ENCODE measurements at places on chromosomes 11 and 22. TPM values are rescaled to one million over a fixed set of nuclear protein-coding genes. Genes with fewer than 3 reads are reported as not detected.

DNA sequence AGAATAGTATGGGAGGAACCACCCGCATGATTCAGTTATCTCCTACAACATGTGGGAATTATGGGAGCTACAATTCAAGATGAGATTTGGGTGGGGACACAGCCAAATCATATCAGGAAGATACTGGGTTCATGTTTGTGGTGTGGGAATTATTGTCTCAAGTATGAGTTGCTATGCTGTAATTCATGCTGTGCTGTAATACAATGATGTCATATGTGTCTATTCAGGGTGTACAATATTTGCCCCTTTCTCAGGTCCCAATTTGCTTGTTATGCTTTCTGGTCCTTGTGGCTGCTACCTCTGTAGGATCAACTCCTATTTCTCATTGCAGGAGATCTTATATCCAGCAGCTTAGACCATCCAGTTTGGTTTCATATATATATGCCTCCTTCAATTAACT, 52.2 kb upstream of the ARHGAP20 start:
- DNase-seq = no peak

- no peak for DNase-seq
Measured at GRCh38 chr22:48340727-48341709, 1486.7 kb downstream of the BRD1 start.

The PATE2 gene
- not detected for total RNA-seq

DNA sequence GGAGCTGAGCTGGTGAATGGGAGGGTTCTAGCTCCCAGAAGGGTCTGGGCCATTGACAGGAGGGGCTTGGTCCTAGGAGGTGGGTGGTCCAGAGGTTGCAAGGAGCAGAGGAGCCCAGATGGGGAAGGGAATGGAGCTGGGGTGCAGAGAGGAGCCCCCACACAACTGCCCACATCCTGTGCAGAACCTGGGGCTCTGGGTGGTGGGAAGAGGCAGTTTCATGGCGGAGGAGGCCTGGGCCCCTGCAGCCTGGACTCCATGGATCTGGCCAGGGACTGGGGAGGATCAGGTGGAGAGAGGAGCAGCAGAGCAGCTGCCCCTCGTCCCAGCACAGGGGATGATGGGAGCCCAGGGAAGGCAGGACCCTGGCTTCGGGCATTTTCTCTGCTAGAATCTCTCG, 963 bp upstream of the ADORA2A start:
- no peak for DNase-seq

The ELMOD1 gene
- 0.34 TPM for total RNA-seq

The MEN1 gene
- total RNA-seq = 26.0 TPM

The MMP13 gene
- 3.9 TPM for total RNA-seq

DNA sequence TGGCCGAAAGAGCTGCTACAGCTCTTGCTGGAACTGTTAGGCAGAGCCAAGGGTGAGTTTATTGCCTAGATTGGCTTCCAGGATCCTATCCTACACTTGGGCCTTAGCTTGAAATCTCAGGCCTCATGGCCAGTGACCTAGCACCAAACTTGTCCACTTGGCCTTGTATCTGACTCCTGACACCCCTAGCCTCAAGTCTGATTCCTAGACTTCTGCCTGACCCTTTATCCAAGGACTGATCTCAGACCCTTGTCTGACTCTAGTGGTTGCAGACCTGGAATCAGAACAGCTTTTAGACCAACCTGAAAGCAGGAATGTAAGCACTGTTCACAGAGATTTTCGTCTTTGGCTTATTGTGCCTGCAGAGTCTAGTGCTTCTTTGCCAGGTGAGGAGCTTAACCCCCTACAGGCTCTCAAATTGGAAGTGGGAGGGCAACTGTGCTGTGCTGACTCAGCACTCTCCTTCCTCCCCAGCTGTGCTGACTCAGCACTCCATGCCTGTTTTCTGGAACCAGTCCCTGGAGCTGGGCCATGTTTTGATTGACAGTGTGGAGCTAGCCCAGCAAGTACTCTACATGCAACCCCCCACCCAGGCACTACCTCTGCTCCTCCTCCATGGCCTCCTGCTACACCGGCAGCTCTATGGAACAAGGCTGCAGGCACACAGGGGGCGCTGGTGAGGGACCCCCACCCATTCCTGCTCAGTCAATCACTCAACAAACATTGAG, 35.1 kb downstream of the RRP8 start:
- peak; percentile 58 for DNase-seq

DNA sequence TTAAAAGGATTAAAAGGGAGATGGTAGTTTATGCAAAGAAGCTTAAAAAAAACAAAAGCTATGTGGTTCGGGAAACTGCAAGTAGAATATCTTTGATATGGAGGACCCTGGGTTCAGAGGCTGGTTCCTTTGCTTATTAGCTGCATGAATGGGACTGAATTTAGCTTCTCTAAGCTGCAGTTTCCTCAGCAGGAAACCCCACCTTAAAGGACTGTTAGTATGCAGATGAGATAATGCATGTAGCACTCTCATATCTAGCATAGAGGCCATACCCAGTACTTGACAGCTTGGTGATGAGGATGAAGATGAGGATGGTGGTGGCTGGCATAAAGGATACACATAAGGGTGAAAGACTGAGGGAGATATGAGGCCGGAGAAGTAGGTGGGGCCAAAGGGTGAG, 134.6 kb downstream of the RRAS2 start:
- DNase-seq = no peak

DNA sequence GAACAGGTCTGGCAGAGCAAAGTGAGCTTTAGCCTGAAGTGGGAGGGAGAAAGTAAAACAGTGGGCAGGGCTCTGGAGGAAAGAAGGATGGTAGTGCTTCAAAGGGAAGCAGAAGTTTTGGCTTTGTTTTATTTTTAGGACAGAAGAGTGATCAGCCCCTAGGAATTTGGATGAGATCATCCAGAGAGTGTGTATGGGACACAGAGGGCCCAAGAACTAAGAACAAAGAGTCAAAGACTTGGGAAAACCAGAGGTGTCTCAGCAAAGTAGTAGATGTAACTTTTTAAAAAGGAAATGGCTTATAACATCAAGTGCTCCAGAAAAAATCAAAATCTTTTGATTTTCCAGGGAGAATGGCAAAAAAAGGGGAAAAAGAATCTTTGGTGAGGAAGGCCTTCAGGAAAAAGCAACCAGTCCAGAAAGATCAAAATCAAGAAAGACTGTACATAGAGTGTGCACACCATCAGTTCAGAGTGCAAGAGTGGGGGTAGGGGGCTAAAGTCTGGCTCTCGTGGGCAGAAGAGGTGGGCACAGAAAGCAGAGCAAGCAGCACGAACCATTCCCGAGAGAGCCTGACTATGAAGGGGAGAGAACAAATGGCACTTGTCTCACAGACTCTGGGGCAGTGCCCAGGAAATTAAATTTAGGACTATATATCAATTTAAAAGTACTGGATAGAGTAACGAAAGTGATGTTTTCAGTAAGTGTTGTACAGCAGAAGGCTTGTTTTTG, 30.0 kb downstream of the MAPK1 start:
- peak; percentile 94 for DNase-seq

DNA sequence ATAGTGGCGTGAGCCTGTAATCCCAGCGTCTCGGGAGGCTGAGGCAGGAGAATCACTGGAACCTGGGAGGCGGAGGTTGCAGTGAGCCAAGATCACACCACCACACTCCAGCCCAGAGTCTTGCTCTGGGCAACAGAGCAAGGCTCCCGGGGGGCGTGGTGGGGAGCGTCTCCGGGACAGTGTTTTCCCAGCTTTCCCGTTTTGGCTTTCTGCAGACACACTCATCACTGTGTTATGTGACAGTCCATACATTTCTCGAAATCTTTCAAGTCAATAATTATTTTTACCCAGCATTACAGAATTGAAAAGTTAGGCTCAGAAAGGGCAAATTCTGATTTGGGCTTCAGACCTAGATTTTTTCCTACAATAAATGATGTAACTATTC, 31.7 kb downstream of the NEAT1 start:
- peak; percentile 54 for DNase-seq

GRCh38 chr11:15525582-15525981, 410.9 kb downstream of the INSC start:
- no peak for DNase-seq

The PRR33 gene
- total RNA-seq = not detected

DNA sequence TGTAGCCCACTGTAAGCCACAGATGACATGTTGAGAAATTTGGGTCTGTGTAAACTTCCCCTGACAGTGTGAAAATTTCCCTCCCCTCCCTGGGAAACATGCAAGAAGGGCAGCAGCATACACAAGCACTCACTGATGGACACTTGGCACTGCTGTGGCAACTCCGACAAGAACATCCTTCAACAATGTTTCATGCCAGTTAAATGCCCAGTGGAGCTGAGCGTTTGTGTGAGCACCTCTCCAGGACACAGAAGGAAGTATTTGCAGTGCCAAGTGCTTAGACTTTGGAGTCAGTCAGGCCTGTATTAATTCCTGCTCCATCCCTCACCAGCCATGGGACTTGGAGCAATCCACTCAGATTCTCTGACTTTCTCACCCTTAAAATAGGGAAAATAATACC, 17.7 kb downstream of the C11orf87 start:
- DNase-seq = no peak

- peak; percentile 79 for DNase-seq
Measured at GRCh38 chr22:40238425-40239344, 61.0 kb downstream of the TNRC6B start.

The PHLDA2 gene
- 78.8 TPM for total RNA-seq

The OR52D1 gene
- total RNA-seq = not detected

DNA sequence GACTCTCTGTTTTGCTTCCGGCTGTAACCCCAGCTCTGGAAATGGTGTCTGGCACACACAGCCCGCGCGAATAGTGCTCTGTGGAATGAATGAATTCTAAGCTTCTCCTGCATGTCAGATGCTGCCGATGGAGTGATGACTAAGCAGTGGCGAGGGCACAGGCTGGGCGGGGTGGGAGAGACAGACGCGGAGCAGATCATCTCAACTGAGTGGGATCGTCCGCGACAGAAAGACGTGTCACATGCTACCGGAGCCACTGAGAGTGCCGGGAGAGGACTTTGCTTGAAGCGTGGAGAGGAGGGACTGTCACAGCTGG, 334.5 kb downstream of the CTTN start:
- no peak for DNase-seq

The HMOX1 gene
- 17.0 TPM for total RNA-seq

GRCh38 chr11:12086271-12087074, 23.9 kb upstream of the MICAL2 start:
- peak; percentile 98 for DNase-seq

DNA sequence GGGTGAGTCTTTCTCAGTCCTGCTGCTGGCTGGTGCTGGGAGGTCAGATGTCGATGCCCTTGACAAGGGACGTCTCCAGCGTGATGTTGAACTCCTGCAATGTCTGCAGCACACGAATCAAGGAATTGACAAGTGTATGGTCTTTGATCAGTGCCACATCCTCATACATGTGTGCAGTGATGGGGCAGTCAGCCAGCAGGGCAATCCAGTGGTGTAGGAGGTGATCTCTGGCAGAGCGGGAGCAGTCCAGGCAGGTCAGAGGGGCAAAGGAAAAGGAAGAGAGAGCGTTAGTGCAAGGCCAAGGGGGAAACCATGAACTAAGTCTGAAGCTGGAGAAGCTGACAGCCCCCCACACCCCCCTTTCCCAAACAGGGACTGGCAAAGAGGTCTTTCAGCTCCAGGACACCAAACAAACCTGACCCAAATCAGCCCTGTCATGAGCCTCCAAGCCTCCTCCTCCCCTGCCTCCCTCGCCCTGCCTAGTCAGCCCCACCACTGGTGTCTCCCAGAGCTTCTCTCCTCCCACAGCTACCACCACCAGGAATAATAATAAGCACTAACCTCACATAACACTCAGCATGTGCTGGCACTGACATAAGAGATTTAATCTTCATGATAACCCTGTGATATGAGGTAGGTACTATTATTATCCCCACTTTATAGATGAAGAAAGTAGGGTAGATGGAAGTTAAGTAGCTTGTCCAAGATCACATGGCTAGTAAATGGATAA, 48.4 kb upstream of the SCUBE2 start:
- no peak for DNase-seq

DNA sequence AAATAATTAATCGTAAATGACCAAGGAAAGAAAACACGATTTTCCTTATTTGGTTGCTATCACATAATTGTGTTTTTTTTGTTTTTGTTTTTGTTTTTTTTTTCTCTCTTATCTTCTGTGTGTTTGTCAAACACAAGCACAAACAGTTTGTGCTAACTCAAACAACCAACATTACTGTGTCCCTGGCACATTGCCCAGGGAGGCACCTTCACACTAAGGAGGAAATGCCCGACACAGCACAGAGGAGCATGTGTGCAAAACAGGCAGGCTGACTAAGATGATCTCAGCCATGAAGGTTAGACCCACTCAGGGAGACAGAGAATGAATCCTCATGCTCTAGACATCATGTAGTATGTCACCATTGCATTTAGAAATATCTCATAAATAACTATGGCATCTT, 130.1 kb downstream of the SOX6 start:
- peak; percentile 2 for DNase-seq

DNA sequence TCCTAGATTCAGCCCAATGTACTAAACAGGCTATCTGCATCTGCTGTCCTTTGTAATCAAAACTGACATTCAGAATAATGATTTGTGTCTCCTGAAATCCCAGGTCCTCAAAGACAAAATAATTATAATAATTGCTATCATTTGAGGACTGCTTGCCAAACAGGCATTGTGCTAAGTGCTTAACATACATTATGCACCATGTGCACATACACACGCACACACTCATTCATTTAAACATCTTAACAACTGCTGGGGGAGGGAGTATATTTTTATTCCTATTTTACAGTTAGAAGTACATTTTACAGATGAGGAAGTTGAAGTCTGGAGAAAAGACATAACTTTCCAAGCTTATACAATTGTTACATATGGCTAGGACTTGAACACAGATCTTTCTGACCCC, 308.0 kb upstream of the ZC3H12C start:
- DNase-seq = no peak

The MUC5AC gene
- not detected for total RNA-seq

- DNase-seq = no peak
Measured at GRCh38 chr11:32188785-32189184, 97.9 kb downstream of the RCN1 start.

All from astrocyte (in vitro differentiated cells and primary cell).